ENCODE measurements at places on chromosomes 11 and 22.

DNA sequence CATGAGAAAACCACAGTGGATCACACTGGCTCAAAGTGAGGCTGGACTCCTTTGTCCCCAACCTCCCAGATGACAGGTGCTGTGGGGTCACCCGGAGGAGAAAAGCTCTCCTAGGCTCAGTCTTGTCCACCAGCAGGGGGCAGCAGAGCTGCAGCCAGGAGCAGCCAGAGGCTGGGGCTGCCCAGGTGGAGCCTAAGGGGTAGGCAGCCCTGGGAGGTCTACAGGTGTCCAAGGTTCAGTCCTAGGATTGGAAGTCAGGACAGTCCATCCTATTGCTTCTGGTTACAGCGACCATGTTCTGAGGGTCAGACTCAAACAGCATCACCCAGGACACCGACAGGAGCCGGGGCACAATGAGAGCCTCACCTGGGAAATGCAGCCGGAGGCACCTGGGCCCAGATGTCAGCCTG is 77.6 kb upstream of the IGLL5 start:
- H3K27me3 ChIP-seq = no peaks in the 10 kb centered on the region
- H3K36me3 ChIP-seq = no peaks in the 10 kb centered on the region
- H3K4me3 ChIP-seq = no peak overlapping the region
- no peak overlapping the region for H3K27ac ChIP-seq
- peaks cover under 1% of the 10 kb centered on the region for H3K4me1 ChIP-seq
- no peak for DNase-seq

DNA sequence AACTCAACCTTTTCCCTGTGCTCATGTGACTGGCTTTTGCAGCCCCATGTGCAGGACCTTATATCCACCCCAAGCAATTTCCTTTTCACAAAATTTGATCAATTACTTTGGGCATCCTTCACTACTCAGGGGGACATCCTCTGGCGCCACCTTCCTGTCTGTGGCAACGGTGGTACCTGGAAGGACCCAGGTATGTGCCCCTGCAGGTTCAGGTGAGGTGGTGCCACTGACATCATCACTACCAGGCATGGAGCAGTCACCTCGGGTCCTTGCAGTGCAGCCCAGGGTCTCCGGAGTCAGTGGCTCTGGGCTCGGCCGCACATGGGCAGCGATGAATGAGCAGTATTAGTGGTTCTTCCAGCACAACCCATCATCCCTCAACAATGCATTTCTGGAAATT is 37.7 kb upstream of the B3GAT1 start:
- peaks cover 7% of the 10 kb centered on the region for H3K27me3 ChIP-seq
- no peaks in the 10 kb centered on the region for H3K4me1 ChIP-seq
- H3K27ac ChIP-seq = no peak overlapping the region
- no peaks in the 10 kb centered on the region for H3K36me3 ChIP-seq
- no peak overlapping the region for H3K4me3 ChIP-seq

- no peak overlapping the region for H3K4me3 ChIP-seq
- no peak for DNase-seq
- H3K27ac ChIP-seq = no peak overlapping the region
- peaks cover 3% of the 10 kb centered on the region for H3K36me3 ChIP-seq
- H3K27me3 ChIP-seq = no peaks in the 10 kb centered on the region
- no peaks in the 10 kb centered on the region for H3K4me1 ChIP-seq
Observed at GRCh38 chr22:34150023-34150422, 229.7 kb upstream of the LARGE1 start.

- no peak for DNase-seq
- no peaks in the 10 kb centered on the region for H3K27me3 ChIP-seq
- H3K27ac ChIP-seq = no peak overlapping the region
Observed at GRCh38 chr11:46659908-46660307, 40.5 kb downstream of the ARHGAP1 start.

GRCh38 chr11:76699451-76700091 is 29.0 kb upstream of the LRRC32 start:
- peaks cover 10% of the 10 kb centered on the region for H3K27me3 ChIP-seq
- H3K4me1 ChIP-seq = peaks cover 14% of the 10 kb centered on the region
- DNase-seq = no peak
- H3K36me3 ChIP-seq = peaks cover 3% of the 10 kb centered on the region
- no peak overlapping the region for H3K27ac ChIP-seq

GRCh38 chr11:8292351-8292750 is 28.7 kb upstream of the LMO1 start:
- no peaks in the 10 kb centered on the region for H3K36me3 ChIP-seq
- no peak overlapping the region for H3K27ac ChIP-seq
- DNase-seq = no peak

DNA sequence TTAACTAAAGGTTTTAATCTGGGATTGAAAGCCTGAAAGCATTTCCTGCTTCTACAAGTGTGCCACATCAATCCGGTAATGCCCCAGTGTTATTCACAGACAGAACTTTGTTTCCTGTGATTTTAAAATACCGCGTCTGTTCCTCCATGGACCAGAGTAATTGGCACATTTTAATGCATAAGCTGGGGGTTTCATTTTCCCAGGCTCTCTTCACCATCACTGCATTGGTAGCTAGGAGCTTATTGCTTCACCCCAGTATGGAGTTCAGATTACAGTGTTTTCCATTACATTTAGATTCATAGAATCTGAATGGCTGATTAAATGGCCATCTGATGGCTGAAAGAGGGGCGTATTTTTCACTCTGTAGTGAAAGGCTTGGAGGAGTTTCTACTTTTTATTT is 25.7 kb upstream of the CRTAM start:
- peaks cover 23% of the 10 kb centered on the region for H3K4me1 ChIP-seq
- H3K27me3 ChIP-seq = no peaks in the 10 kb centered on the region
- no peak overlapping the region for H3K4me3 ChIP-seq
- no peak for DNase-seq
- no peak overlapping the region for H3K27ac ChIP-seq

DNA sequence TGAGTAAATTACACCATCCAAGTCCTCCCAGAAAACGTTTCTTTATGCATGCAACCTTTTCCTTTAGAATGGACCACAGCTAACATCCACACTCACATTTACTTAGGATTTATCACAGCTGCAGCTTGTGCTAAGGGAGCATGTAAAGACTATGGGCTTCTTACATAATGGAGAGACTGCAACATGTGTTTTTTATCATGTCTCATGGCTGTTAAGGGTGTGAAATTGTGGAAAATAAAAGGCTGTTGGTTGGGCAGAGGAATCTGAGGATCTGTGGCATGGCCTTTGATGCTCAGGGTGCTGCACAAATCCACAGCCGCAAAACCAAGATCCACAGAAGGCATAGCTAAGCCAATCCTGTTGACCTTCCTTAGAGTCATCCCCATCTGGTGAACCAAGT is 112.0 kb upstream of the MTNR1B start:
- DNase-seq = no peak
- no peak overlapping the region for H3K4me3 ChIP-seq
- H3K36me3 ChIP-seq = no peaks in the 10 kb centered on the region
- H3K27ac ChIP-seq = no peak overlapping the region
- peaks cover under 1% of the 10 kb centered on the region for H3K4me1 ChIP-seq

DNA sequence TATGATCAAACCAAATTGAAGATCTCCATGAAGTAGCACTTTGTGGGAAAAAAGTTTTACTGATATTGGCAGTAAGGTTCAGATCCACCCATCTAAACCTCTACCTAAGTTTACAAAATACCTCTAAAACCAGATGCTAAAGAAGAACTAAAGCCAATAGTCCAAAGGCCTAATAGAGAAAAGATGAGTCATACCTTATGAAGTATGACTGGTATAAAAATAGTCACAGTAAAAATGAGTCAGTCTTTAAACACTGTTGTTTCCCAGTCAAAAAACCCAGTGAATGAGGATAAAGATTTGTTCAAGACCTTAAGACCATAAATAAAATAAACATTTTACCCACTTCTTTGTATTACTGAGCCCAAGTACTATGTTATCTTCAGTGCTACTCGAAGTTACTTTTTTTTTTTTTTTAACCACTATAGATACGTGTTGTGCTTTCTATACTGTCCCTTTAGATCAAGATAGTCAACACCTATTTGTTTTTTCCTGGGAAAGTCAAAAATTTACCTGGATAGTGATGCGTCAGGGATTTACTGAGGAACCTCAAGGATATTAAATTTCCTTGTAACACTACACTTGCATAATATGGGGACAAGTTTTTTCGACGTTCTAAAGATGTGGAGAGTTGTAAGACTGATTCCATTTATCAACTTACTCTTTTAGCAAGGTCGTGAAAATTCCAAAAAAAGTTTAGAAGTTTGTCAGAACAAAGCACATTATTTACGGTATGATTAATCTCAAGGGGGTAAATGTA is 87.3 kb downstream of the CCDC73 start:
- H3K36me3 ChIP-seq = peaks cover 5% of the 10 kb centered on the region
- H3K27ac ChIP-seq = no peak overlapping the region
- DNase-seq = no peak
- H3K4me1 ChIP-seq = peaks cover 3% of the 10 kb centered on the region
- H3K4me3 ChIP-seq = no peak overlapping the region

DNA sequence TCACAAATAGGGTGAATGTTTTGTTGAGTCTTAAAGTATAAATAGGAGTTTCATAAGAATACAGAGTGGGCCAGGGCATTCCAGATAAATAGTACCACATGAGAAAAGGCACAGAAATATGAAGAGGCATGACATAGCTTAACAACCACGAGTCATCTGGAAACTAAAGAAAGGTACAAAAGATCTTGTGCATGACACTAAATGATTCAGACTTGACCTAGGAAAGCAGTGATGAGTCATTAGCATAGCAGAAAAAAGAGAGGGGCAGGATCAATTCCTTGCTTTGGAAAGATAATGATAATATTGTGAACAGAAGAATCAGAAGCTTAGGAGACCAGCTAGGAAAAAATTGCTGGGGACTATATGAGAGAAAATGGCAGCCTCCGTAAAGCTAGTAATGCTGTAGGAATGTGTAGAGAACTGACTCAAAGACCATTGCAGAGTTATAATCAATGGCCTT is 47.6 kb upstream of the FIBIN start:
- H3K27me3 ChIP-seq = no peaks in the 10 kb centered on the region
- no peak overlapping the region for H3K27ac ChIP-seq
- H3K4me1 ChIP-seq = peaks cover 3% of the 10 kb centered on the region
- DNase-seq = no peak
- H3K36me3 ChIP-seq = no peaks in the 10 kb centered on the region
- H3K4me3 ChIP-seq = no peak overlapping the region

- no peaks in the 10 kb centered on the region for H3K36me3 ChIP-seq
- H3K27ac ChIP-seq = no peak overlapping the region
- DNase-seq = no peak
Observed at GRCh38 chr11:128824191-128825049, 42.7 kb downstream of the KCNJ1 start.

Data from endothelial cell (in vitro differentiated cells).